ENCODE measurements at places on chromosomes 12 and 14.
A peak's percentile ranks its signal among the peaks of the same experiment; 100 is the strongest.

GRCh38 chr14:68546839-68547238 is 246.0 kb downstream of the ZFP36L1 start:
- peak; percentile 88 for DNase-seq

GRCh38 chr14:95835121-95835730 is 41.4 kb upstream of the TUNAR start:
- peak; percentile 71 for DNase-seq

GRCh38 chr12:126937431-126937830 is 1329.5 kb upstream of the TMEM132C start:
- no peak for DNase-seq

DNA sequence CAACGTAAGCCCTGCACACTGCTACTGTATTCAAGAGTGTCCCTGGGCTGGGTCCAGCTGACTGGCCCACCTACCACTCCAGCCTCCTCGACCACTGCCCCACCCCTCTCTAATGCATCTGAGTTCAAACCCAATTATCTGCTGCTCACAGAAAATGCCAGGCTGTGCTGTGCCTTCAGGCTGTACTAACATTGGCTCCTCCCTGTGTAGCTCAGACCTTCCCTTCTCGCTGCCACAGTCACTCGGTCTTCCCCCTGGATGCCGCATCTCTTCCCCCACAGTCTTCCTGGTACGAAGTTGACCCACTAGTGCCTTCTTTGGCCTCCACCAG is 12.1 kb downstream of the FICD start:
- no peak for DNase-seq

DNA sequence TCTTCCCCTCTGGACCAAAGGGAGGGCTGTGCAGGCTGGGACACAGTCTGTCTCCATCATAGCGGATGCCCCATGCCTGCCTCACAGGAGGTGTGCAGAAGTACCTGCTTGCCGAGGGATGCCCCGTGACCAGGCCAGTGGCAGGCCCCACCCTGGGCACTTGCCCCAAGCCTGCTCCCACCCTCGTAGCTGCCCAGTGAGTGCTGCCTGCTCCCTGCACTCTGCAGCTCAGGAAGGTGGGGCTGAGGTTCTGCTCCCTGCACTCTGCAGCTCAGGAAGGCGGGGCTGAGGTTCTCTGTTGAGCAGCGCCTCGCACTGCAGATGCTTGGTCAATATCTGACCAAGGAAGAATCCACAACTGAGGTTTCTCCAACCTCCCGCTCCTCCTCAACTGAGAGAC is 6.9 kb downstream of the MMAB start:
- DNase-seq: no peak

GRCh38 chr14:64706593-64707193 is 2.5 kb downstream of the PLEKHG3 start:
- no peak for DNase-seq

- peak; percentile 70 for DNase-seq
Observed at GRCh38 chr12:116551952-116552772, 7.0 kb upstream of the MAP1LC3B2 start.

DNA sequence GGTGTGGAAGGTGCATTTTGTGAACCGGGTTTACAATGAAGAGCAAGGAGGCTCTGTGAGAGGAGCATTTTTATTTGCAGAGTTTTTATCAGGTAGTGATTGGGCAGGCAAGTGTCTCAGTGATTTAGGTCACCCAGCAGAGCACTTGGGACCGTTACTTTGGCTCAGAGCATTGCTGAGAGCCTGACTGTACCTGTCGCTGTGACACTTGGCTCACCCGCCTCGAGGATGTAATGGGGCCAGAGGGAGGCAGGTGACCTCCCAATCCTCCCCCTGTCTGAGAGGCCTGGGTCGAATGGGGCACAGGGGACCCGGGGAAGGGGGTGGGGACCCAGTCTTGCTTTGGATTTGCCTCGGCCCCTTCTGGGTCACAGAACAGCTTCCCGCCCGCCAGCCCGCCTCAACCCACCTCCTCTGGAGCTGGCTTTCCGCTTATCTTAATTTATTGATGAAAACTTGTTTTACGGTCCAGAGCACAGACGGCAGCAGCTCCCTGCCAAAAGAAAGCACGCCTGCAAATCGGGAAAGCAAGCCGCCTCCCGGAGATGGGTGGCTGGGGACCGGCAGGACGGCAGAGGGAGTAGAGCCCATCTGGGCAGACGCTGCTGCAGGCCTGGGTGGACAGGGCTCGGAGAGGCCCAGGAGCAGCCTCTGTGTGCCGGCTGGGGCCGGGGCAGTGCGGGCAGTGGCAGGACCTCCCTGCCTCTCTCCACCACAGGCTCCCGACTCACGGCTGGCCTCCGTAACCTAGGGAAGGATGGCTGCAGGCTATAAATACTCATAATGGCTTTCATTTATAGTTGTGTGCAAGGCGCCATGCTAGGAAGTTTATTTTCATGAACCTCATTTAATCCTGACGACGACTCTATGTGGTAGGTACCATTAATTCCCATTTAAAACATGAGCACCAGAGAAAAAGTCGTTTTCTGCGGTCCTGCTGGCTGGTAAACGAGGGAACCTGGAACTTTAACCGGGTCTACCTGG is 187.1 kb downstream of the TSPAN9 start:
- no peak for DNase-seq

GRCh38 chr14:96502621-96503305 is 581 bp downstream of the PAPOLA start:
- peak; percentile 48 for DNase-seq

DNA sequence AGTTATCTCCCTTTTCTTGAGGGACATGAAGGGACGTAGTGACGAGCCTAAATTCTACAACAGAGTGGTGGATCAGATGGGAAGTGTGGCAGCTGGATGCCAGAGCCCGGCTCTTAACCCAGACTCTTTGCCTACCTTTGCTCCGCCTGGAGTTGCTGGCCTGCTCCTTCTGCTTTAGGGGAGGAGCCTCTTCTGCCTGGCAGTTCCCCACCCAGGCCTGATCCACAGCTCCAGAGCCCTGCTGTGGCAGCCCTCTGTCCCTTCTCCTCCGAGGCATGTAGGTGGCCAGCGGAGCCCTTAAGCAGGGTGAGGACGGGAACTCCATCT is 2.3 kb upstream of the PRPH start:
- DNase-seq: no peak

DNA sequence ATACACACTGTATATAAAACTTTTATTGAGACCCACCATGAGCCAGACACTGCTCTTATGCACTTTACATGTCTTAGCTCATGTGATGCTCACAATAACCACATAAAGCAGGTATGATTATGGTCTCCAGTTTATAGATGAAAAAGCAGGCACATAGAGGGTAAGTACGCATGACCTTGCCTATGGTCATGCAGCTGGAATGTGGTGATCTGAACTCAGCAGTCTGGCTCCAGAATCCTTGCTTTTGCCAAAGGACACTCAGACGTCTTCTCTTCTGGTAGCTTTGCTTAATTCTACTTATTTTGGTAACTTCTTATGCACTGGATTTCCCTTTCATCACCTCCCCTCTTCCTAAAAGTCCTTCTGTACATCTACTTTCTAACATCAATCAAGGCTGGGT is 103.3 kb upstream of the CRY1 start:
- peak; percentile 16 for DNase-seq

DNA sequence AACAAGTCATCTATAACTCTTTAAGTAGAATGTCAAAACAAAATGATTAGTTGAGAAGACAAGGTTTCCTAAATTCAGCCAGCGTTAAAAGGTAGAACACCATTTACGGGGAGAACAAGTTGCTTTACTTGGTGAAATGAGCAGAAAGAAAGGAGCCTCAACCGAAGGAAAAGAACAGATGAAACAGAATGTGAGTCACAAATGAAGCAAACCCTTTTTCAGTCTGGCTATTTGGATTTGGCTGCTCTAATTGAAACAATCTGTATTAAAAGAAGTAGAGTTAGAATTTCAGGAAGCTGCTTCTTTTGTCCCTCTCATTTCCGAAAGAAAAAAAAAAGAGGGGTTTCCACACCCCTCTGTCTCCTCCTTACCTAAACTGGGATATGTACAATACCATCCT is 34.6 kb downstream of the CEP128 start:
- no peak for DNase-seq

- DNase-seq: peak; percentile 94
Observed at GRCh38 chr12:77062846-77063461, 2.4 kb downstream of the E2F7 start.

DNA sequence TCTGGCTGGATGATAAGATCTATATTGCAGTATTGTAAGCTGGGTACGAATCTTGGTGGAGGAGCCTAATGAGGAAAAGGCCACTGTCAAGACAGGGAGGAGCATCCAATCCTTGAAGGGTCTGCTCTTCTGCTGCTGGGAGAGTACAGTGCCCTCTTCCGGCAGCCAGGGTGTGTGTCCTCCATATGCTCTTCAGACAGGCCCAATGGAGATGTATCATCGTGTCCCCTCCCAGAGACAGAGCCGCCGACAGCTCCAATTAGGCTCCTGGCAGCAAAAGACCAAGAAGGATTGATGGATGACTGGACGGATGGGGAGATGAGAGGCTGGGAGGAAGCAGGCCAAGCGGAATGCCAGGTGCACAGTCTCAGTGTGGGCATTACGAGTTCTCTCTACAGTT is 51.6 kb upstream of the PIWIL1 start:
- peak; percentile 5 for DNase-seq

GRCh38 chr12:13597166-13597565 is 384.2 kb downstream of the GRIN2B start:
- DNase-seq: no peak

DNA sequence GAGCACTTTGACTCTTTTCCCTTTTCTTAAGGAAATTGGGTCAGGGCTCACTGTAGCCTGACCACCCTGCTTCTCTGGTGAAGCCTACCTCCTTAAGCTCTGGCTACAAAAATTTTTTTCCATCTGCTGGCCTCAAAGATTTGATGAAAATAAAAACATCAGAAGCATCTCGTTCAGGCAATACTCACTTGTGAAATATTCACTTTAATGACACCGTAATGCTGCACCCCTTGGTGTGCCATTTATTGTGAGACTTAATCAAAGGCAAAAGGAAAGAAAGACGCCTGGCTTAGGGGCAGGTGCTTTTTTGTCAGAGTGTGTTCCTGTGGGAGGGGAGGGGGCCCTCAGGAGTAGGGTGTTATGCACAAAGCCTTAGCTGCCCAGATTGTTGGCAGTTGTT is 155.0 kb upstream of the TMPO start:
- no peak for DNase-seq

DNA sequence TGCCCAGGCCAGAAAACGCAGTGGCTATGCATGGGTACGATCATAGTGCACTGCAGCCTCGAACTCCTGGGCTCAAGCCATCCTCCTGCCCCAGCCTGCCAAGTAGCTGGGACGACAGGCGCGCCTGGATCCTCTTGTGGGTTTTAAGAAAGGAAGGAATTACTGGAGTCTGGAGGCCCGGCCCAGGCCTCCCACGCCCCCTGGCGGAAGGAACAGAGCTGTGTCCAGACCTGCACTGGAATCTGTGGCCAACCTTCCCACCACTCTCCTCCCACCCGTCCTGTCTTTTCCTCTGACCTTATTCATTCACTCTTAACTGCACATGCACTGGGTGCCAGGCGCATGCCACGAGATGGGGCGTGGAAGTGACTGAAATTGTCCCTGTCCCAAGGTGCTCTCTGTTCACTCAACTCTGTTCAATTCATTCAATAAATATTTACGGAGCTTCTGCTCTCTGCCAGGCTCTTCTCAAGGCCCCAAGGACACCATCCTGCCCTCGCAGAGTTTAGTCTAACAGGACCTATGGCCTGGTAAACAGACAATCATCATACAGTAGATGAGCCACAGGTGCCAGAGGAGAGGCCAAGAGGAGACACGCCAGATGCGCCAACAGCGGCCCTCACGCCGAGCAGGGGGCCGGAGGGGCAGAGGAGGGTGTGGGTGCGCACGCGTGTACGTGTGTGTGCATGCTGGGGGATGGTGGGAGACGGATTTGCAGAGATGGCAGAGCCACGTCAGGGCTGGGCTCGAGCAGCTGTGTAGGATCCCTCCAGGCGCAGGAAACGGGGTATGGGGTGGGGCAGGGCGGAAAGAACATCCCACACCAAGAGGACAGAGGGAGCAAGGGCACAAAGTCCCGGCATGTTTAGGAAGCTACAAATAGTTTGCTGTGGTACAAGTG is 13.7 kb upstream of the TMEM106C start:
- peak; percentile 82 for DNase-seq

GRCh38 chr12:78797196-78797931 is 67.2 kb upstream of the SYT1 start:
- no peak for DNase-seq

GRCh38 chr14:61281186-61281947 is at the start of gene TMEM30B:
TMEM30B (minus strand) TSS chr14:61281338; CDS start chr14:61281147, 191 bp downstream.
- no peak for DNase-seq

- no peak for DNase-seq
Observed at GRCh38 chr14:71466946-71467345, 465.3 kb upstream of the RGS6 start.

GRCh38 chr12:113061061-113061694 is 4.6 kb downstream of the DTX1 start:
- DNase-seq: no peak

GRCh38 chr12:108468196-108468968 is 46.7 kb upstream of the FICD start:
- DNase-seq: peak; percentile 57

DNA sequence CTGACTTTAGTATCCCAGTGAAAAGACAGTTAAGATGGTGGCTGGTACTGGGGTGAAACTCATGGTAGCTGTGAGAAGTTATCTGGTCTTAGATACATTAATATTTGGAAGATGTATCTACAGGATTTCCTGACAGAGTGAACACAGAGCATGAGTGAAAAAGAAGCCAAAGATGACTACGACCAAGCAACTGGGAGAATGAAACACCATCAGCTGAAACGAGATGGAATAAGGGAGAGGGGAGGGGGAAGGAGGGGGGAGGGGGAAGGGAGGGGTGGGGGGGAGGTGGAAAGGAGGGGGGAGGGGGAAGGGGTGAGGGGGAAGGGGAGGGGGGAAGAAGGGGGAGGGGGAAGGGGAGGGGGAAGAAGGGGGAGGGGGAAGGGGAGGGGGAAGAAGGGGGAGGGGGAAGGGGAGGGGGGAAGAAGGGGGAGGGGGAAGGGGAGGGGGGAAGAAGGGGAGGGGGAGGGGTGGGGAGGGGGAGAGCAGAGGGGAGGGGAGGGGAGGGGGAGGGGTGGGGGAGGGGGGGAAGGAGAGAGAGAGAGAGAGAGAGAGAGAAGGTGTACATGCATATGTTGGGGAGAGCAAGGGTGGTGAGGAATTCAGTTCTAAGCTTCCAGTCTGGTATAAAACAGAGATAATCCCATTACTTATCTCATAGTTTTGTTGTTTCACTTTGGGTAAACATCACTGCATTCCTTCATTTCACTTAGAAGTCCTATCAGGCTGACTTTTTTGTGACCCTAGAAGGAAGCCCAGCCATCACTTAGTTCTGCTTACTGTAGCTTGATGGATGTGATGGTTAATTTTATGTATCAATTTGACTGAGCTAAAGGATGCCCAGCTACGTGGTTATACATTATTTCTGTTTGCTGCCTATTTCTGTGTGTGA is 73.9 kb downstream of the SPPL3 start:
- DNase-seq: no peak

DNA sequence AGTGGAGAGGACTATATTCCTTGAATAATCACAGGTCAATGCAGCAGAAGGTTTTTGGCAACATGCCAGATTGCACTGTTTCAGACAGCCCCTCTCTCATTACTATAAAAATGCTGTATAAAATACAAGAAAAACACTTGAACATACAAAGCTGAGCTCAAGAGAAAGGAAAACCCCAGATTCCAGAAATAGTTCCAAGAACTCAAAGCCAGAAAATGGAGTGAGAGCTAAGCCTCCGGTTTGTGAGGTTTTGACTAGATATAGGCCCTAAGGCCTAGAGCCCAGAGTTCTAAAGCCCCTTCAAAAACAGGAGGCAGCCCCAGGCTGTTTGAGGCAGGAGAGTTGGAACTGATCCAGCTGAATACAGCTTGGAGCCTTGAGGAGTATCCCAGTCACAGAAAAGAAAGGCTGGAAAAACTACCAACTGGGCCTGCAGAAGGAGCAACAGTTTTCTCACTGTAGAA is 29.4 kb upstream of the ACTN1 start:
- no peak for DNase-seq

All from RKO (cell line).